Inflammatory macrophage treated with lipopolysaccharide for 1 hour (primary cell): ENCODE measurements at places on chromosomes 6 and 20.

- DNase-seq, result no peak
These were observed 37.9 kb downstream of the SPATA2 start for GRCh38 chr20:49877386-49877921.

DNA sequence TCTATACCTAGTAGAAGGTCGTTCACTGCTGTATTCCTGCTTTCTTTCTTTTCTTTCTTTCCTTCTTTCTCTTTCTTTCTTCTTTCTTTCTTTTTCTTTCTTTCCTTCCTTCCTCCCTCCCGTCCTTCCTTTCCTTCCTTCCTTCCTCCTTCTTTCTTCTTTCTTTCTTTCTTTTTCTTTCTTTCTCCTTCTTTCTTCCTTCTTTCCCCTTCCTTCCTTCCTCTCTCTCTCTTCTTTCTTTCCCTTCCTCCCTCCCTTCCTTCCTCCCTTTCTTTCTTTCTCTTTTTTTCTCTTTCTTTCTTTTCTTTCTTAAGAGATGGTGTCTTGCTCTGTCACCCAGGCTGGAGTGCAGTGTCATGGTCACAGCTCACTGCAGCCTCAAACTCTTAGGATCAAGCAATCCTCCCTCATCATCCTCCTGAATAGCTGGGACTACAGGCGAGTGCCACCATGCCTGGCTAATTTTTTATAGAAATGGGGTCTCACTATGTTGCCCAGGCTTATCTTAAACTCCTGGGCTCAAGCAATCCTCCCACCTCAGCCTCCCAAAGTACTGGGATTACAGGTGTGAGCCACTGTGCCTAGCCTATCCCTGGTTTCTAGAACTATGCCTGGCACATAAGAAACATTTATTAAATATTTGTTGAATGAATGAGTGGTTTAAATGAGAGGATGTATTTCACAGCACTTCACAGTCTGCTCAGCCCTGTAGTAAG lies 2.6 kb upstream of the DNPH1 start:
- no peak for DNase-seq

DNA sequence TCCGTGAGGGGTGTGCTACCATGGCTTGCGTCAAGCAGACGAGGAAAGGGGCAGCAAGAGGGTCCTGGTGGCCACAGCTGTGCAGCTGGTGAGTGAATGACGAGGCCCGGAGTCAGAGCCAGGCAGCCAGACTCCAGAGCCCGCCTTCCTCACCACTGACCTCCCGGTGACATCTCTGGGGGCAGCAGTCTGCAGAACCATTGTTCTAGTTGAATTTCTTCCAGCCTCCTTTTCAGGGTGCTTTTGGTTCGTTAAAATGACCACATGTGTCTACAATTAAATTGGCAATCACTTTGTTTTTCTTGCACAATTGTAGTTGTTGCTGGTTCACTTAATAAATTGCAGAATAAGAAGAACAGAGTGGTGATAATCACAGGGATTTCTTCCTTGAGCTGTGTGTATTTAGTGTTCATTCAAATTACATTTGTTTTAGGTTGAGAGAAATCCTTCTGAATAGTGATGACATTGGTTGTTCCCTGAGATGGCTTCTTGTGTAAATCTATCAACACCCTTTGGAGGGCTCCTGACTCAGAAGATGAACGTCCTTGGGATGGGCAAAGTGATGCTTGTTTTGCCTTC lies 96.4 kb downstream of the TULP4 start:
- no peak for DNase-seq

DNA sequence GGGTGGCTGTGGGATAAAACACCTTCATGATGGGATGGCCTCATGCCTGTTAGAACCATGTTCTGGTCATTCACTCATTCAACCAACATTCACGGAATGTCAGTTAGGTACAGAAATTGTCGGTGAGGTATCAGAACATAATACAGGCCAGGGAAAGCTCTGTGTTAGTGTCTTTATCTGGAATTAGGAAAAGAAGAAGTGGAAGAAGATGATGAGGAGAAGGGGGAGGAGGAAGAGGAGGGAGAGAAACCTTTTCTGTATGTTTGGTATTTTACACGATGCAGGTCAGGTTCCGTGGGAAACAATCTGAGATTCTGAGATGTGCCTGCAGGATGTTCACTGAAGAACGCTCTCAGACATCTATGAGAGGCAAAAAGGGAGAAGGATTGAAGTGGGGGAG lies 5.6 kb downstream of the ADTRP start:
- DNase-seq, result no peak

DNA sequence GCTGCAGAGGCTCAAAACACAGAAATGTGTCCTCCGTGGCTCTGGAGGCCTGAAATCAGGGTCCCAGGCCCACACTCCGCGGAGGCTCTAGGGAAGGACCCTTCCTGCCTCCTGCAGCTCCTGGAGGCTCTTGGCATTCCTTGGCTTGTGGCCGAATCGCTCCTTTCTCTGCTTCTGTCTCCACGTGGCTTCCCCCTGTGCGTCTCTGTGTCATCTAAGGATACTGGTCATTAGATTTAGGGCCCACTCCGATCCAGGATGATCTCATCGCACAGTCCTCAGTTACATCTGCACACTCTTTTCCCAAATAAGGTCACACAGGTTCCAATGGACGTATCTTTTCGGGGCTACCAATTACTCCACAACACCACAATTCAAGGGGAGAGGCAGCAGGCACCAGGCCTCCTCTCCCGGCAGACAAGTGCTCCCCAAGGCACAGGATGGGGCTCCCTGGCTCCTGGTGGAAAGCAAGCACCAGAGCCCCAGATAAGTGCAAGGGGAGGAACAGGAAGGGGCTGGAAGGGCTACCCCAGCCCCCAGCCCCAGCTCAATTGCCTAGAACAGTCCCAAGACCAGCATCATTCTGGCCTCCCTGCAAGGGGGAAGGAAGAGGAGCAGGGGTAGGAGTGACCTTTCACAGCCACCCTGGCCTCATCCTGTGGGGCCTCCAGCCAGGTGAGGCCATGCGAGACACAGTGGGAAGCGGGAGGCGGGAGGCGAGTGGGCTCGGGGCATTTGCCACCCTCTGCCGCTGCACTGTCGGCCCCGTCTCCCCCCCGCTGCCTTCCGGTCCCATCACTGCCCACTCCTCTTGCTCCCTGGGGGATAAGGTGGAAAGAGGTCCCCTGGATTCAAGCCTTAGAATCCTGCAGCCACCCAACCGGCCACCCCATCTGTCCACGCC lies 16.3 kb downstream of the NTSR1 start:
- no peak for DNase-seq

DNA sequence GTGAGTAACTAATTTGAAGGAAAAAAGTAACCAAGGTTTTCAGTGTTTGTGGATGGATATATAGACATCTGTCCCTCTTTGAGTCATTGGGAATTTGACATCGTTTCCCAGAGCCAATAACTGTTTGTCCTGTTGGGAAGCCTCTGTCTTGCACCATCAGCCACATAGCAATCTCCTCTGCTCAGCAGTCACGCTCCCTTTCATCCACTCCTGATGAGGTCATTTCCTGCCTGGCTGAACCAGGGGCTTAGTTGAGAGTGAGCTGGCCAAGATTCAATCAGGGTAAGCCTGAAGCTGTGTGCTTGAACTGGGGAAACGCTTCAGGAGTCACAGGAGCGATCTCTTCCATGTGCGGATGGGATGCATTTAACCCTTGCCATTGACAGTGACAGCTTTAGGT lies 121.5 kb upstream of the FOXQ1 start:
- no peak for DNase-seq

- DNase-seq, result no peak
These were observed 133.6 kb downstream of the TFAP2B start for GRCh38 chr6:50952092-50952907.

- no peak for DNase-seq
These were observed 19.1 kb downstream of the SLX4IP start for GRCh38 chr20:10454151-10454750.

DNA sequence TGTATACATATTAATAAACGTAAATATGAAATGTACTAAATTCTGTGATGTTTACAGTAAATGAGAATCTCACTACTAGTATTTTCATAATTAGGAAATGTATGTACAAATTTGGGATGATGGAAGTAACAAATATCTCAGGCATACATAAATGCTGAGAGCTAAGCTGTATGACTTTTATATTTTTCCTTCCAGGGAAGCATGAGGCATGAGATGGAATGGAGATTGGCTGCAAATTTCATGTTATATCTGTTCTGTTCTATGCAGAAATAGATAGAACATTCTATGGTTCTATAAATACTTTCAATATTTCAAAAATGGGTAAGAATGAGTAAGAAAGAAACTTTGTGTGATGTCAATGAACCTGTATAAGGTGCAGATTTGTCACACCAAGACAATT lies 335.2 kb downstream of the KHDRBS2 start:
- DNase-seq, result no peak

- DNase-seq, result no peak
These were observed 88.5 kb upstream of the EXOC2 start for GRCh38 chr6:781350-781961.

GRCh38 chr6:32718879-32719278 lies 22.3 kb upstream of the HLA-DQA2 start:
- DNase-seq, result peak; percentile 93

DNA sequence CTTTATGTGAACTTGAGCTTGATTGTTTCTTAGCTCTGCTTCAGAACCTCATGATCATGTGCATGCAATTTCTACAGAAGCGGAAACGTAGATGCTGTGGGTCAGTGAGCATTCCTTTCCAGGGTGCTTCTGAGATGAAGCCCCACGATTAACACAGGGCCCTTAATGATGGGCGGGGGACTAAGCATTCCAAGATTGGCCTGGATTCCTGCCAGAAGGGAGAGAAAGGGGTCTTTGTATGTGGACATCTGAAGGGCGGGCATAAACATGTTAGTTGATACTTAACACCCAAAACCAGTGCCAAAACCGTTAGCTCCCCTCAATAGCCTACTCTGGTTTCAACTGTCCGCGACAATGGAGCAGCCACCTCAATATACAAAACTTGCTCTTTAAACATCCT lies 46.9 kb upstream of the POU3F2 start:
- no peak for DNase-seq

GRCh38 chr6:35786810-35787209 lies 6.0 kb downstream of the CLPSL1 start:
- no peak for DNase-seq

DNA sequence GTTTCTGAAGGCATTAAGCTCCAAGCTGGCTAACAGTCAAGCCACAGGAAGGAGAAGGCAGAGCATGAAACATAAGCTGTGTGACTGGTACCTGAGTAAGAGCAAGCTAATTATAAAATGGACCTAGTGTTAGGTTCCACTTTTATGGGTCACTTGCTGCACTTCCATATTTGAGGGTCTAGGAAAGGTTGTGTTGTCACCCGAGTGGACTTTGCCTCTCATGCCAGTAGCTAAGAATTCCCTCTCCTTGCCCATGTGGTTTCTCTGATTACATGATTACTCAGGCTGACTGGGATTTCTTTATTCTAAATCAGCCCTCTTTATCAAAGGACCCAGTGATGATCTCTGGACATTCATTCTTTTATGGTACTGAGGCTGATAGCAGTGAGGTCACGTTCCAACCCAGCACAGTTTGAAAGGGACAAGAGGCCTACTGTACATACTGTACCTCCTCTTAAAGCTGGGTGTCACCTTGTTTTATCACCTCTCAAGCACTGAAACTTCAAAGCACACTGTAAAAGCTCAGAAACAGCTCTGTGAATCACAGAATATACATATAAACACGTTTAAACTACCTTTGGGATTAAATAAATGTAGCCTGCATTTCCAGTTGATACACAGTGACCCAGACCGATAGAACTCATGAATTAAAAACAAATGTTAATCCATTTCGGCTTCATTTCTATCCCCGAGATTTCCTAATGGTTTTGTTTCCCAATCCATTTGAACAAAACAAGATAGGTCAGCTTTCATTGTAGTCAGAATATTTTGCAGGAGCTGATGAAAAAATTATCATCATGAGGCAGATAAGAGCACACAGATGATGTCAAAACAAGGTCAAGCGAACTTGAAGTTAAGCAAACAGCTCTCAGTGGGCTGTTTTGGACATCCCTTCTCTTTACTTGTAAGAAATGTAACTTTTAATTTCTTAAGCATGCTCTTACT lies 96.5 kb downstream of the ALDH8A1 start:
- DNase-seq, result no peak

DNA sequence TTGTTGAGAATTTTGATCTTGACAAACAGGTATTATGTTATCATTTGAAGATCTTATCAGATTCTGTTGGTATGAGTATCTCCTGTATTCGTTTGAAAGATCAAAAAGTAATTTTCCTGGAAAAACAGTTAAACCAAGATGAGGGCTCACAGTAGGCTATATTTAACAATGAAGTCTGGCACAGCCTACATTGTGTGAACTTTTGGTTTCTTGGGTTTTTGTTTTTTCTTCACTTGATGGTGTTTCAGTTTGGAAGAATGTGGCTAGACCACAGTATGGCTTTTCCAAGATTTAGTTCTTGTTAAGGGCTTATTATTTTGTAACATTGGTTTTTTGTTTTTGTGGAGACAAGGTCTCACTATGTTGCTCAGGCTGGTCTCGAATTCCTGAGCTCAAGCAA lies 306.4 kb downstream of the CDKAL1 start:
- DNase-seq, result no peak

GRCh38 chr20:32282461-32282860 lies 5.0 kb downstream of the KIF3B start:
- DNase-seq, result no peak

DNA sequence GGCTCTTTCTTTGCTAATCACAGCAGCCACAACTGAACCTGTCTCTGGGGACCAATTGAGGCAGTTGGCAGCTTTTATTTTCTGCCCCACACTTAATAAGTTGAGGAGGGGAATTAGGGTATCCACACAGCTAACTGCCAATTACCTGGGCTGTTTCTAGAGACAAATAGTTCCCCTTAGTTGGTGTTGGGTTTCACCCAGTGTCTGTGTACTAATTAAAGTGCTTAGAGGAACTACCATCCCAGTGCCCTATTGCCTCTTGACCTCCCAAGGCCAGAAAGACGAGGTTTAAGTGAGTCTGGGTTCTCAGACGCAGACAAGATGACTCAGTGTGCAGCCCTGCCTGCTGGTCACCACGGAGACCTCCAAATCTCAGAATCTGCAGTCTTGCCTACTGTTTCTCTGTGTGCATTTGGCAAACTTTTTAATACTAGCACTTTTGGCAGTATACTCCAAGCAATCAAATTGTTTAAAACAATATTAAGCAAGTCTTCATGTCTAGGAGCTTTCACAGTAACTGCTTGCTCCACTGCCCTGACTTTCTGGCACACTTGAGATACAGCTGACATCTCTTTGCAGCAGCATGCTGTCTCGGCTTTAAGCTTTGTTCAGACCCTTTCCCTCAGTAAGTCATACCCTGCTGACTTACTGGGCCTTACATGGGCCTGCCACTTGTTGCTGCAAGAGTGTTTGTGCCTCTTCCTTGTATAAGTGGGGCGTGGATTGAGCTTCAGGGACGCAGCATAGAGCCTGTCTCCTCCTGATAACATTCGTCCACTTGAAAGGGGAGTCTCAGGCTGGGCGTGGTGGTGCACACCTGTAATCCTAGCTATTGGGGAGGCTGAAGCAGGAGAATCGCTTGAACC lies 31.9 kb downstream of the STK35 start:
- DNase-seq, result peak; percentile 40

- no peak for DNase-seq
These were observed 399.5 kb downstream of the QKI start for GRCh38 chr6:163813979-163814493.
